ENCODE measurements at places on chromosomes 16 and 17.

DNA sequence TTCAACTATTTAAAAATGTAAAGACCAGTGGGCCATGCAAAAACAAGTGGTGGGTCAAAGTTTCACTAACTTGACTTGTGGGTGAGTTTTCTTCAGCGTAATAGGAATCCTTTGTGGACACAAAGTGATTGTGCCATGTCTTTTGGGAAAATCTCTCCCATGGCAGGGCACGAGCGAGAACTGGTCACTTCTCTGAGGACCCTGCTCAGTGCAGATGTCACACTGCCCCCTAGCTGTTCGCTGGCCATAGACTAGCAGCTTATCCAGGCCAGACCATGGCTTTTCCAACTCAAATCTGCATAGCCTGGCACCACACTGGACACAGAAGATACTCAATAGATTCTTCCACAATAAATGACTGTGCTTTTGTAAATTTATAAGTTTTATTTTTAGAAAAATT is 306.0 kb upstream of the CCL2 start:
- no peak for DNase-seq

- no peak for DNase-seq
Measured at GRCh38 chr16:47973552-47973951, 182.2 kb downstream of the ABCC12 start.

DNA sequence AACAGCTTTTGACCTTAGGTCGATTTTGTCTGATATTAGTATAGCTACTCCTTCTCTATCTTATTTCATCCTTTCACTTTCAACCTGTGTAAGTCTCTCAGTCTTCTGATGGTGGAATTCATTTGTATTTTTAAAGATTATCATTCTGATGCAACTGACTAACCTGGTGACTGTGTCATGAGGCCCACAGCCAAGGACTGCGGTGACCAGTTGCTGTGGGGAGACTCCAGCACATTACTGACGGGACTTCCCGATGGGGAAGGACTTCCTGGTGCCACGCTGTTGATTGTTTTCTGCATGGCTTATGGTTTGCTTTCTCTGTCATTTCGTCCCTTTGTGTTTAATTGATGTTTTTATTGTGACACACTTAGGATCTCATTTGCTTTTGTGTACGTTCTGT is 34.2 kb downstream of the RMI2 start:
- DNase-seq, result no peak

DNA sequence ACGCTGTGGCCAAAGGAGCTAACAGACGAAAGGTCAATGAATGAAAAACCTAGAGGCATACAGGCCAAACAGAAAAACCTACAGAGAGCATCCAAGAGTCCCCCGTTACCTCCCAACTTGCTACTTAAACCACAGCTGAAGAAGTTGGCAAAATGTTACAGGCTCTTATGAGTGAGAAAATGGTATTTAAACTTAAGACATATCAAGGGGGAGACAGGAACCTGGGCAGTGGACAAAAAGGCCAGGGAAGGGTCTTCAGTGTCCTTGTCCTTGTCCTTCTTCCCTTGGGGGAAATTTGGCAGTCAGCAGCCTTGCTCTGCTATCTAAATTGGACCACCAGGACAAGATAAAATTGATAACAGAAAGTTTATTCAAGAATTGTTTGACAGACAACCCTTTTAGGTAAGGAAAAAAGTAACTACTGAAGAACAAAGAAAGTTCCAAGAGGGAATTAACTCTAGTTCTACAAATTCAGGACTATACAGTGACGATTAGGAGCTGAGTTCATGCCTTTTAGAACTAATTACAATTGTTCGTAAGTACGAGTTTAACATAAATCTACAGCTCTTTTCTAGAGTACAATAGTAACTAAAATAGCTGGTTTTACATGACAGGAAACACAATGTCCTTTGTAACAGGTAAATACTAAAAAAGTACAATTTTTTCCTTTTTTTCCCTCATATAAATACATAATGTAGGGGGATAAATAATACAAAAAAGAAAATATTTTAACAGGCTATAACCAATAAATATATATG is 3.8 kb upstream of the HOXB2 start:
- DNase-seq, result no peak

DNA sequence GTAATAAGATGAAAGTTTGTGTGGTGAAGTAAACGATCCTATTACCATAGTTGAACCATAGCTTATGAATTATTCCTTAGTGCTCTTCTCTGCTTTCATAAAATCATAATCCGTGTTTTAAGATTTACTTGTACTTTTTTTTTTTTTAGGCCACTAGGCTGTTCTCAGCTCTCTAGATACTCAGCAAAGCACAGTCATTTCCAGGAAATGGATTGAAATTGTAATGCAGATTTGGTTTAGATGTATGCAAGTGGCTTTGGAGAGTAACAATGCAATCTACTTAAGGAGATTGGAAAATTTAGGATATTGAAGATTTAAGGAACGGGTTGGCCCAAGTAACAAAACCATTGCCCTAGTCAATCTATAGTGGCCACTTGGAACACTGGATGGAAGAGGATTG is 125.1 kb downstream of the PITPNC1 start:
- DNase-seq, result no peak

- no peak for DNase-seq
Measured at GRCh38 chr17:15031975-15032374, 233.2 kb downstream of the PMP22 start.

DNA sequence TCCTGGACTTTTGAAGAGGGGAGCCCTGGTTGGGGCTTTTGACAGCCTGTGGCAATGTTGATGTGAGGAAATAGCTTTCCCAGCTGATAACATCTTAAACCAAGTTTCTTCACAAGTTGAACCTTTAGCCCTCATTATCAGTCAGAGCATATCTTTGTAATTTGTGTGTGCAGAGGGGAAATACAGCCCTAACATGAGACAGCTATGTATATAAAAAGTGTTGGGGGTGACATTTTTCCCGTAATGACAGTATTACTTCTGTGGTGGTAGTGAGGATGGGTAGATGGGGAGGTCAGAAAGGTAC is 221.1 kb downstream of the FTO start:
- DNase-seq, result no peak

DNA sequence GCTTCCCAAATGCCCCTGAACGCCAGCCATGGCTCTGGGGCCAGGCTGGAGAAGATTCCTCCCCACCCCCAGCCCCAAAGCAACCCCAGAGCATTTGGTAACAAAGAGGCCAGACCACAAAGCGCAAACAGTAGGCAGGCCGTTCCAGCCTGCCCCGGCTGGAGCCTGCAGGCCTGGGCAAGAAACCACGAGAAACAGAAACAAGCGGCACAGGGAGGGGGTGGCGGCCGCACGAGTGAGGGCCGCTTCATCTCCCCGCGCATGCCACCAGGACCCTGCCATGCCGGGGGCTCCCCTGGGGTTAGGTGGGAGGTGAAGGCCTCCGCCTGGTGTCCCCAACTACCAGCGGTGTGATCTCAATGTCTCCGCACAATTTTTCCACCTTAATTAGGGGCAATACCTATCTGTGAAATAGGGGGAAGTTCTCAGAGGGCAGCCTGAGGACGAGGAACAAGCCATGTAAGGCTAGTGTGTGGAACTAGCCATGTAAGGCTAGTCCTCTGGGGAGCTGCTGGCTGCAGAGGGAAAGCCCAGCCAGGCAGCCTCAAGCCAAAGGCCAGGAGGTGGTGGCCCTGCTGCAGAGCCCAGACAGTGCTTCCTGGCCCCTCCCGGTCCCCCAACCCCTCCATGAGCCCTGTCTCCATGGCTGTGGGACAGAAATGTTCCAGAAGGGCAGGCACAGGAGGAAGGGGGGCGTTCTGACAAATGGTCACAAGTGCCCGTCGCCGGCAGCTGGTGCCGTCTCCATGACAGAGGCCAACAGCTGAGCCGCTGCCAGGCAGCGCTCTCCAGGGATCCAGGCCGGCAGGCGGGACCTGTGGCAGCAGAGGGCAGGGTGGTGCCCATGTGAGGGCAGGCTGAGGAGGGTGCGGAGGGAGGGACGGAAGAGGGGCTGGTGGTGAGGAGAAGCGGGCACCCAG is 14.5 kb upstream of the MTSS2 start:
- no peak for DNase-seq

GRCh38 chr16:75264999-75265910 is 13.8 kb upstream of the BCAR1 start:
- DNase-seq, result no peak

All from HFF-Myc (cell line).